Activated CD4-positive, alpha-beta T cell treated with anti-CD3 and anti-CD28 coated beads, Interleukin-2, amount 10 ng/mL, durations not matched to agents 7 days and 5 days (primary cell): ENCODE measurements at places on chromosomes 4 and X. TPM values are rescaled to one million over a fixed set of nuclear protein-coding genes. Genes with fewer than 3 reads are reported as not detected.
A peak's percentile ranks its signal among the peaks of the same experiment; 100 is the strongest.

- H3K36me3 ChIP-seq = no peaks in the 10 kb centered on the region
- no peak overlapping the region for H3K4me3 ChIP-seq
- no peaks in the 10 kb centered on the region for H3K4me1 ChIP-seq
- no peak for DNase-seq
Measured at GRCh38 chrX:108447303-108447702, 7.7 kb downstream of the COL4A5 start.

DNA sequence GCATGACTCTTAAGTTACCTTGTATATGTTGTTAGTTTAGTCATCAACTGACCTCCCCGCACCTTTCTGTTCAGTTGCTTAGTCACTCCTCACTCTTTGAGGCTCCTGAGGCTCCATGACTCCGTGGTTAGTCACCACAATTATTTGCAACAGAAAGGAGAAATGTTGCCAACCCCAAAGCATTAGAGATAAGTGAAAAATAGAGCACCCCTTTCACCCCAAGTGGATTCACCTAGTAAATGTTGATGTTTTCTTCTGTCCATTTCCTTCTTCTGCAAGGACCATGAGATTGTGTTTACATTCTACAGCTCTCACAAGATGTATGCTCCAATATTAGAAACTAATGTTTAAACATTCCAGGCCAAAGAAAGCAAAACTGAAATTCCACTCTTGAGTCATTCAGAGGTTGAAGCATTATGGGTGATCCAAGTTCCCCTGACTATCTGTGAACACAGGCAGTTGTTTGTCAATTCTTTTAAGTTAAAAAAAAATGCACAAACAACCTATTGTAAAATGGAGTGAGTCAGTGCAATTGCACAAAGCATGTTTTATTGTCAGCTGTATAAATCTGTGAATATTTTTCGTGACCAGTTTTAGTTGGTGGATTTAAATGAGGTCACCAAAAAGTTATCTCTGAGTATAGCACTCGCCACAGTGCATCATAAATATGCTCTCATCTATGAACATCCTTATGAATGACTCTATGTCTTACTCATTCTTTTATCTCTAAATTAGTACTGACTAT lies 552.4 kb upstream of the MAGEB2 start:
- no peak for DNase-seq
- H3K27me3 ChIP-seq = no peaks in the 10 kb centered on the region
- no peak overlapping the region for H3K4me3 ChIP-seq
- no peaks in the 10 kb centered on the region for H3K36me3 ChIP-seq
- no peak overlapping the region for H3K27ac ChIP-seq

GRCh38 chrX:108415891-108416290 lies 22.3 kb downstream of the COL4A6 start:
- H3K36me3 ChIP-seq = no peaks in the 10 kb centered on the region
- no peak overlapping the region for H3K4me3 ChIP-seq
- H3K4me1 ChIP-seq = no peaks in the 10 kb centered on the region
- no peak for DNase-seq
- no peaks in the 10 kb centered on the region for H3K27me3 ChIP-seq
- no peak overlapping the region for H3K27ac ChIP-seq

DNA sequence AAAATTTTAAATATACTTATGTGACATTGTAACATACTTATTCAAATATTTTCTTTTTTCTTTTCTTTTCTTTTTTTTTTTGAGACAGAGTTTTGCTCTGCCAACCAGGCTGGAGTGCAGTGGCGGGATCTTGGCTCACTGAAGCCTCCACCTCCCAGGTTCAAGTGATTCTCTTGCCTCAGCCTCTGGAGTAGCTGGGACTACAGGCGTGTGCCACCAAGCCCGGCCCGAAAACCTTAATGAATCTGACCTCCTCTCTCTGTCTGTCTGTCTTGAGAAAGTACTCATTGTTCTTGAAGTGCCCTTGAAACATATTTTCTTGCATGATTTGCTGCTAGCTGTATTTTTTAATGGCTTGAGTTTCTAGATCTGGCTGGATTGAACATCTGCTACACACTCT lies 136.8 kb downstream of the ANAPC4 start:
- no peaks in the 10 kb centered on the region for H3K4me1 ChIP-seq
- no peak for DNase-seq
- no peaks in the 10 kb centered on the region for H3K36me3 ChIP-seq

ADRA2C gene
- total RNA-seq = not detected

DNA sequence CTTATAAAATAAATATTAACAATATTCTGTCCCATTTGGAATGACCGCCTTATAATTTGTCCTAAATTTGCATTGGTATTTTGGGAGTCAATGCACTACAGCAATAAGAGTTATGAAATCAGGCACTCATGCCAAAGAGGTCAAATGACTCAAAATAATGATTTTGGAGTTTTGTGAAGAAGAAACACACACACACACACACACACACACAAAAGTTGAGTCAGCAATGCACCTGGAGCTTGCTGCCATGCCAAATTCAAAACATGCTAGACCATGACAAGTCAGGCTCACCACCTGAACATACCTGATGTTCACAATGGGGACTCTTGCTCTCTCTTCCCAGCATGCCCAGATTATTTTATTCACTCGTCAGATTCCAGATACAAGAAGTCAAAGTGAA lies 56.7 kb downstream of the PROM1 start:
- H3K36me3 ChIP-seq = no peaks in the 10 kb centered on the region
- no peak for DNase-seq
- H3K27ac ChIP-seq = no peak overlapping the region
- peaks cover 4% of the 10 kb centered on the region for H3K27me3 ChIP-seq
- no peaks in the 10 kb centered on the region for H3K4me1 ChIP-seq

NSDHL gene
- total RNA-seq = 13.9 TPM

GRCh38 chr4:177569434-177569833 lies 127.2 kb upstream of the AGA start:
- H3K27ac ChIP-seq = no peak overlapping the region

DNA sequence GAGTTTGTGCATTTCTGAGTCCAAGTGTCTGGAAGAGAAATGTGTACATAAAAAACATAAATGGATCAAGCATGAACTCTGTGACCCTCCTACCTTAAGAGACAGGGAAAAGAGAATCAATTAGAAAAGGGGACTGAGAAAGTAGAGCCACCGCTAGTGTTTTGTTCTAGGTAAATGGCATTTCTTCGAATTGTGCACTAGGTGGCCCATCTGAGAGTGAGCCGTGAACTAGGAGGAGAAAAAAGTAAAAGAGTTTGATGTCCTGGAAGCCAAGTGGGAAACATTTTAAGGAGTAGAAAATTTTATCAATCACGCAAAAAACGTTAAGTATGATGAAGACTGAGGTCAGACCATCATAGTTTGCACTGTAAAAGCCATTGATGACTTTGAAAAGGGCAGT lies 55.1 kb downstream of the NAF1 start:
- no peak overlapping the region for H3K27ac ChIP-seq
- H3K36me3 ChIP-seq = no peaks in the 10 kb centered on the region
- peaks cover 20% of the 10 kb centered on the region for H3K4me1 ChIP-seq
- no peaks in the 10 kb centered on the region for H3K27me3 ChIP-seq
- no peak overlapping the region for H3K4me3 ChIP-seq

PABPC1L2A gene
- total RNA-seq = not detected

DNA sequence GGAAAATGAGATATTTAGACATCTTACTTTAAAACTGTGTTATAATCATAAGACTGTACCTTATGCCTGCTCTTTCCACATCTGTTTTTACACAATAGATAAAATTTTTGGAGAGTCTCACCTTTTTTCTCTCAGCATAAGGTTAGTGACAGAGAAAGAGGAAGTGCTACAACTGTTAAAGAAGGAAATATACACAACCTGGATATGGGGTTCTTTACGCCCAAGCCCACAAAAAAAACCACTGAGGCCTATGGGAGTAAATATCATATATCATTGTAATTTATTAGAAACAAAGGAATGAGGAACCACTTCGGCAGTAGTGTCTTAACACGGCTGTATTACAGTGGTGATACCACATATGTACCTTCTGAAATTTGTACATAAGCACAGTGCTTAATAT lies 265.9 kb upstream of the GK2 start:
- H3K36me3 ChIP-seq = no peaks in the 10 kb centered on the region
- no peak overlapping the region for H3K27ac ChIP-seq
- no peaks in the 10 kb centered on the region for H3K27me3 ChIP-seq
- no peak for DNase-seq
- H3K4me3 ChIP-seq = no peak overlapping the region

- DNase-seq = peak; percentile 12
- H3K4me1 ChIP-seq = peaks cover 9% of the 10 kb centered on the region
- H3K36me3 ChIP-seq = no peaks in the 10 kb centered on the region
- peaks cover 39% of the 10 kb centered on the region for H3K27me3 ChIP-seq
Measured at GRCh38 chr4:53905941-53906377, 158.4 kb downstream of the CHIC2 start.

- peaks cover 12% of the 10 kb centered on the region for H3K27me3 ChIP-seq
- H3K4me3 ChIP-seq = no peak overlapping the region
- DNase-seq = no peak
Measured at GRCh38 chr4:75876218-75876617, 26.0 kb downstream of the PPEF2 start.

DNA sequence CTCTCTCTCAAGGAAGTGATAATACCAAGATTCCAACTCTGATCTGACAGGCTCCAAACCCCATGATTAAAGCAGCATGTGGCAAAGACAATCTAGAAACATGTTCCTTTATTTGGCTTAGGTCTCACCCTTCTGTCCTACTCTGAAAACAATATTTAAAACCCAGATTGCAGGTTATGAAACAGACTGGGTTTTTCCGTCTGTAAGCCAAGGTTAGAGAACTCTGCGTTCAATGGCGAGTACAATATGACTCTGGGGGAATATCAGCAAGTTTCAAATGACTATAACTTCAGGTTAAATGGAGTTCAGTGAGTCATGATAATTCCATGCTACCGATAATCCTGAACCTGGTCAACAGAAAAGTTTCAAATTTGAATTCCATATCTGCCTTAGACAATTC lies 50.8 kb downstream of the ANAPC10 start:
- no peak for DNase-seq
- H3K27me3 ChIP-seq = no peaks in the 10 kb centered on the region
- H3K36me3 ChIP-seq = peaks cover 13% of the 10 kb centered on the region
- no peak overlapping the region for H3K4me3 ChIP-seq
- no peak overlapping the region for H3K27ac ChIP-seq

C4orf33 gene
- 17.8 TPM for total RNA-seq

GAGE12F gene
- total RNA-seq = not detected

DNA sequence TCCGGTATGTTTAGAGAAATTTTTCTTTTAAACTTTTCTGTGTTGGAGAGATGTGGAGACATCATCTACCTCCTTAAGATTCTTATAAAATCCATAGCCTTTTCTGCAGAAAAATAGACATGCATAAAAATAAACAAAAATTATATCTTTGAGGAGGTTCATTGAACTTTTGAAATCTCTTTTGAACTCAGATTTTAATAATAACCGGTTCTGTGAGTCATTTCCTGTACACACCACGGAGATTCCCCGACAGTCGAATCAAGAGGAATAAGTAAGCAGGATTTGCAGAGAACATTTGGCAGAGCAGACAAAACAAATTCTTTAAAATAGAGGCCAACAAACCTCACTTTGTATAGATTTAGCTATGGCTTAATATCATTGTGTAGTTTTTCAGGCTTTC lies 918.7 kb upstream of the POU3F4 start:
- no peak overlapping the region for H3K27ac ChIP-seq
- no peaks in the 10 kb centered on the region for H3K4me1 ChIP-seq
- no peaks in the 10 kb centered on the region for H3K27me3 ChIP-seq

GRCh38 chr4:153799694-153800074 lies 10.8 kb upstream of the SFRP2 start:
- H3K36me3 ChIP-seq = no peaks in the 10 kb centered on the region
- H3K4me3 ChIP-seq = no peak overlapping the region
- peaks cover 44% of the 10 kb centered on the region for H3K27me3 ChIP-seq

DNA sequence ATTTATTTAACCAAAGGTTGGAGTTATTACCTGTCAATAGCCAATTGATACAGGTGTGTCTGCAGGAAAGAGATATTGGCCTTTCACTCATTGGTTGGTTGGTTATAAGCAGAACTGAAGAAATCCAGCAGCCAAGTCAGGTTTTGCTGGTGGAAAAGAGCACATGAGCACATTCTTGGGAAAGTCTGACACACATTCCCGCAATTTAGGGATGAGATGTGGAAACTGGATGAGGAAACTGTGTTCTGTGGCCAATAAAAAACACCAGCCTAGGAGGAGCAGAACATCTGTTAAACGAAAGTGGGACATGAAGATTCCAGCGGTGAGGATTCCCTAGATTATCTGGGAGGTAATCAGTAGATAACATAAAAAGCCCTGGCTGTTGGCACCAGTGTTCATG lies 567.4 kb upstream of the CPEB2 start:
- H3K4me3 ChIP-seq = no peak overlapping the region
- no peaks in the 10 kb centered on the region for H3K27me3 ChIP-seq
- H3K27ac ChIP-seq = no peak overlapping the region
- no peaks in the 10 kb centered on the region for H3K36me3 ChIP-seq
- no peak for DNase-seq

DNA sequence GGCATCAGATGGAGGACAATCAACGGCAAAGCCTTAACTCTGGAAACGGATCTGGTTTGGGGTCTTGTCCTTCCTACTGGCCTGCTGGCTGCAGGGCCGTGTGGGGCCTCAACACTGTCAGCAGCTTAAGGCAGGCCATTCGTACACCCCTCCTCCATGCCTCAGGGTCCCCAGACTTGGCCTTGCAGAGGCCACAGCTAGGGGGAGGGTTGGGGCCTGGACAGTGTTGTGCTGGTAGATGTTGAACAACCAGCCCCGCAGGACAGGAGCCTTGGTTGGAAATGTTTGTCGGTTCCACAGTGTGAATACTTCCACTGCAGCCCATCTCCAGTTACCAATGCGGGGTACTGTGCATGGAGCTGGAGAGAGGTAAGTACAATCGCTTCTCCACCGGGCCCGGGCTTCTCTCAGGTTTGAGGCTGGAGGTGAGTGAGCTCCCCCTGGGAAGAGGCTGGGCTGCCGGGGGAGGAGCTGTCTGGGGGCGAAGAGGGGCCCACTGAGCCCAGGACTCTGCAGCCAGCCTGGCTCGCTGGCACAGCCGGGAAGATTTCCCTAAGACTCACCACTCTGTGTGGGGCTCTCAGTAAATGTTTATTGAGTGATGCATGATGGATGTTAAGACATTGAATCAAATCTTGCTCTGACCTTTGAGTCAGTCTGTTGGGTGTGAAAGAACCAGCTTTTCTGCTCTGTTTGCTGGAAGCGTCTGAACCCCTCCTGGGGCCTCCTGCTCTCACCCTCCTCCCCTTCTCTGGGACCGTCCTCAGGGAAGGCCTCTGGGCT lies 19.7 kb upstream of the GPR78 start:
- H3K27me3 ChIP-seq = no peaks in the 10 kb centered on the region
- H3K4me3 ChIP-seq = no peak overlapping the region
- no peak overlapping the region for H3K27ac ChIP-seq
- H3K36me3 ChIP-seq = no peaks in the 10 kb centered on the region
